GM12878 (cell line): ENCODE measurements at places on chromosomes 1 and 21.

GRCh38 chr1:161954050-161954449 is 69.6 kb downstream of the OLFML2B start:
- peaks cover 2% of the 10 kb centered on the region for H3K36me3 ChIP-seq
- H3K4me1 ChIP-seq: no peaks in the 10 kb centered on the region
- DNase-seq: no peak
- no peak overlapping the region for H3K4me3 ChIP-seq
- H3K27ac ChIP-seq: no peak overlapping the region

DNA sequence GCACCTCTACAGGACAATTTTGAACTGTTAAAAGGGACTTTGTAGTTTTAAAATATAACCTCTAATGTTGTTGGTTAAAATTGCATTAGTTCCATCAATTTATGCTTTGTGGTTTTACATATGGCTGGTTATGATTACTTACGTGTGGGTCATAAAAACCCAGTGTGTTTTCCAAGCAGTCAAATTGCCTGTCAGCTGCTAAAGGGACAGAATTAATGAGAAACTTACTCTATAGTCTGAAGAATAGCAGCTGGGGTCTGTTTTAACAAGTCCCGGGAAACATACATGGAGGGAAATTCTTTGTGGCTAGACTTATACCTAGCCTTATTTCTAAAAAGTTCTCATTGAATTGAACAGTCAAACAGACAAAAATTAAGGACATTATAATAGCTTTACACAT is 820.9 kb upstream of the ADGRL4 start:
- no peaks in the 10 kb centered on the region for H3K4me1 ChIP-seq
- no peaks in the 10 kb centered on the region for H3K27me3 ChIP-seq
- H3K4me3 ChIP-seq: no peak overlapping the region
- H3K36me3 ChIP-seq: no peaks in the 10 kb centered on the region
- no peak overlapping the region for H3K27ac ChIP-seq

- no peak for DNase-seq
- no peaks in the 10 kb centered on the region for H3K27me3 ChIP-seq
- H3K36me3 ChIP-seq: no peaks in the 10 kb centered on the region
- no peak overlapping the region for H3K27ac ChIP-seq
These were observed 21.7 kb upstream of the ZBTB21 start for GRCh38 chr21:42031816-42032215.

- H3K27ac ChIP-seq: no peak overlapping the region
- H3K36me3 ChIP-seq: peaks cover 18% of the 10 kb centered on the region
- no peaks in the 10 kb centered on the region for H3K27me3 ChIP-seq
- H3K4me1 ChIP-seq: no peaks in the 10 kb centered on the region
These were observed 7.7 kb upstream of the PSMD4 start for GRCh38 chr1:151246786-151247185.

DNA sequence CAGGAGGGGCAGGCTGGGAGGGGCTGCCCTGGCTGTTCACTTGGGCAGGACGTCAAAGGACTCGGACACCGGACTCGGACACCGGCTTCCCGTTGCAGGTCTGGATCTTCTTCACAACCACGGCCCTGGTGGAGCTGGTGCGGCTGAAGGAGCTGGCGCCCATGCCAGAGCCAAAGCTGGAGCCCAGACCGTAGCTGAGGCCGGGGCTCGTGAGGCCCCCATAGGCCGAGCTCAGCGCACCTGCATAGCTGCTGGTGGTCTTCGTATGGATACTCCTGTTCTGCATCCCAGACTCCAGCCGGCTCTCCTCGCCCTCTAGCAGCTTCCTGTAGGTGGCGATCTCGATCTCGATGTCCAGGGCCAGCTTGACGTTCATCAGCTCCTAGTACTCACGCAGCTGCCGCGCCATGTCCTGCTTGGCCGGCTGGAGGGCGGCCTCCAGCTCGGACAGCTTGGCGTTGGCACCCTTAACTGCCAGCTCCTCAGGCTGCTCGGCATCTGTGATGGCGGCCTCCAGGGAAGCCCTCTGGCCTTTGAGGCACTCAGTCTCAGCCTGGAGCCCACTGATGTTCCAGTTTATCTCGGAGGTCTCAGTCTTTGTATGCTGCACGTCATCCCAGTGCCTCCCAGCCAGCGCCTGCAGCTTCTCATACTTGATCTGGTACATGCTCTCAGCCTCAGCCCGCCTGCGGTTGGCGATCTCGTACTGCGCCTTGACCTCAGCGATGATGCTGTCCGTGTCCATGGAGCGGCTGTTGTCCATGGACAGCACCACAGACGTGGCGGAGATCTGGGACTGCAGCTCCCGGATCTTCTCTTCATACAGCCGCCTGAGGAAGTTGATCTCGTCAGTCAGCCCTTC is 15.1 kb upstream of the KLF17 start:
- DNase-seq: no peak
- no peaks in the 10 kb centered on the region for H3K36me3 ChIP-seq

- no peaks in the 10 kb centered on the region for H3K27me3 ChIP-seq
- no peak for DNase-seq
- H3K4me1 ChIP-seq: no peaks in the 10 kb centered on the region
These were observed 19.9 kb downstream of the SYDE2 start for GRCh38 chr1:85180869-85181268.
